ENCODE measurements at places on chromosomes 12 and 14.

- no peak for DNase-seq
These were observed 3.9 kb downstream of the STYX start for GRCh38 chr14:52733824-52734223.

GRCh38 chr14:89284333-89285058 lies 132.5 kb downstream of the FOXN3 start:
- DNase-seq, result no peak

DNA sequence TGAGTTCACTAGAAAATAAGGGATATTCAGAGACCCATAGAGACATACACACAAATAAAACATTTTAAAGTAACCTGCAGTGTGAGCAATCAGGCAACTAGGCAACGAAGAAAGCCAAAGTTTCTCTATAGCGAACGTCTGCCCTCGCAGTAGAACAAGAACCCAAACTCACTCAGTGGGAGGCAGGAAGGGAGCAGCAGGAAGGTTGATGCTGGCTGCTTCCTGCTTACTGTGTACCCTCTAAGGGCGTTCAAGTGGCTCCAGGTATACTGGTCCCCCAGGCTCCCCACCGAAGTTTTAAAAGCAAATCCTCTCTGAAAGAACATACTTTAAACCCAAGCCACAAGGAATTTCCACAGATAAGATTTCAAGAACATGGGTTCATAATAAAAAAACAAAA lies 249.3 kb downstream of the FOXN3 start:
- DNase-seq, result no peak

- no peak for DNase-seq
These were observed 13.9 kb upstream of the PCED1B start for GRCh38 chr12:47065546-47065945.

- DNase-seq, result peak; percentile 14
These were observed 44.5 kb downstream of the FOXA1 start for GRCh38 chr14:37550511-37550910.

GRCh38 chr12:90990611-90991010 lies 14.2 kb downstream of the EPYC start:
- DNase-seq, result no peak

GRCh38 chr12:104143002-104143401 lies 5.0 kb upstream of the NFYB start:
- DNase-seq, result no peak

DNA sequence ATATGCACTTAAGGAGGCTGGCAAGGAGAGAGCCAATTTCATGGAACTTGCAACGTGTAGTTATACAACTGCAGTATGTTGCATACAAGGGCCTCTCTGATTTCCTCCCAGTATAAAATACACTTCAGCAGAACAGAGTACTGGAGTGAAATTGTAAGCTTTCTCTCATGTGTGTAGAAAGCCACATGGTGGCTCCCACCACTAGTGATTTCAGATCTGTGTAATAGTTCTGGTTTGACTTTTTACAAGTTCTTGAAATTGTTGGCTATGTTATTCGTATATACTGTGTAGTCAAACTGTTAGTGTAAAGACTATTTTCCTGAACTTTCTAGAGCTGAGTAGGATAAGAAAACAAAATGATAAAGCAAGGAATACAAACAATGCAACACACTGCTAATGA lies 16.4 kb upstream of the LMO3 start:
- no peak for DNase-seq

- DNase-seq, result no peak
These were observed 31.2 kb upstream of the USP44 start for GRCh38 chr12:95582230-95583058.

DNA sequence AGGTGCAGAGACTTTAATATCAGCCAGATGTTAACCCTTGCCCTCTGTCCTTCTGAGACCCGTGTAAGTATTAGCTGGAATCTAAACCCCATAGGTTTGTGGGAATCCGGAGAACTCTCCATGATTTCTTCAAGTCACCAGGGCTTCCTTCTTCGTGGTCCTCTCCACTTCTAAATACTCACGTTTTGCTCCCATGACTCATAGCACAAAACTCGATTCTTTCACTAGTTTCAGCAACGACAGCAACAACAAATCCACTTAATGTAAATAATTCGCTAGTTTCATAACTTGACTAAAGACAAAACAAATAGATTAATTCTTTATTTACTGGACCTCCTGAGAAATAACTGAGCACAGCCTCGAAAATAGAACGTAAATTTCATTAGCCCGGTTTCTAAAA lies 4.4 kb upstream of the CLEC2A start:
- DNase-seq, result no peak

DNA sequence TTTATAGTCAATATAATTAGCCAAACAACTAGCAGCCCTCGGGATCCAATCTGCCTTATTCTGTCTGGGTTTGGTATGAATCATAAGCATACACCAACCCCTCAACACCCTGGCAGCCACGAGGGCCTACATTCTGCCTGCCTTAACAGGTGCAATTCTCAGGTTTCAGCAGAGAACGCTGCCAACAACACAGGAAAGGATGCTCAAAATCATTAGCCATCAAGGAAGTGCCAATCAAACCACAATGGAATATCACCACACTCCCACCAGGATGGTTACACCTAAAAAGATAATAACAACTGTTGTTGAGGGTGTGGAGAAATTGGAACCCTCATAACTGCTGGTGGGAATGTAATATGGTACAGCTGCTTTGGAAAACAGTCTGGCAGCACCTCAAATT lies 122.8 kb downstream of the TTC7B start:
- DNase-seq, result peak; percentile 62

DNA sequence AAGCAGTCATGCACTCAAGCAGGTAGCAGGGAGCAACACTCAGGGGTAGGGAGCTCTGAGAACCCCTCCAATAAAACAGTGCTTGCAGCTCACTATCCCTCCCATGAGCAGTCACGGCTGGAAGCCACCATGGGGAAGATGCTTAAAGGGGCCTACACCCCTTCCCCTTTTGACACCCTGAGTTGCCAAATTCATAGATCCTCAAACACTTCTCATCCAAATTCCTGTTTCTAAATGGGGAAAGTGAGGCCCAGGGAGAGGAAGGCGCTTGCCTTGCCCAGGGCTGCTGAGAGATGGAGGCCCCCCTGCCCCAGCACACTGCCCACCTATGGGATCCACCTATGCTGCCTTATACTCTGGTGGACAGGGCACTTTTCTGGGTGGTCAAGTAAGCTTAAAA lies 7.2 kb upstream of the ENDOU start:
- no peak for DNase-seq

DNA sequence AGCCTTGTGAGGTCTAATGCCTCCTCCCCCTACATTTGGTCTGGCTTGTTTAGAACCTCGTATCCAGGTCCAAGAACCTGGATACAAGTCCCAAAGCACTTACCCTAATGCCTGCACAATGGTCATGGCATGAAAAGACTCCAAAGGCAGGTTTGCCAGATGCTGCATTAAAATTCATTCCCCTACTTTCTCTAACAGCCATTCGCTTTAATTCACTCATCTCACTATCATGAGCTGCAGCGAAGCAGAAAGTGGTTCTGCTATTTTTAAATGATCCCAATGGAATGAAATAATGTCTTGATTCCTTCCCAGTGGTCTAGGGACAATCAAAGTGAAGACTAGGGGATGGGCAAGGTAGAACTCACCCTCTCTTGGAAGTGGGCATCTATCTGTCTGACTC lies 72.5 kb upstream of the MAX start:
- no peak for DNase-seq

GRCh38 chr14:90613453-90613852 lies 202.8 kb downstream of the TTC7B start:
- DNase-seq, result no peak

DNA sequence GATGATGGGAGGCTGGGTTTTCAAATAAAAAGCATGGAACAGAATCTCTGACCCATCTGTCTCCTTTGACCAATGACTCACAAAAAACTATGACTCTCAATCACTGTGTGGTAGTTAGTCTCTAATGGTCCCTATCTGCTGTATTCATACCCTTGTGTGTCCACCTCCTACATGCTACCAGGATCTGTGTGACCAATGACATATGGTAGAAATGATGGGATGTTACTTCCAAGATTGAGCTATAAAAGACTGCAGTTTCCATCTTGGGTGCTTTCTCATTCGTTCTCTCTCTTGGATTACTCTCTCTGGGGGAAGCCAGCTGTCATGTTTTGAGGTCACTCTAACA lies 144.7 kb upstream of the BTG1 start:
- no peak for DNase-seq

DNA sequence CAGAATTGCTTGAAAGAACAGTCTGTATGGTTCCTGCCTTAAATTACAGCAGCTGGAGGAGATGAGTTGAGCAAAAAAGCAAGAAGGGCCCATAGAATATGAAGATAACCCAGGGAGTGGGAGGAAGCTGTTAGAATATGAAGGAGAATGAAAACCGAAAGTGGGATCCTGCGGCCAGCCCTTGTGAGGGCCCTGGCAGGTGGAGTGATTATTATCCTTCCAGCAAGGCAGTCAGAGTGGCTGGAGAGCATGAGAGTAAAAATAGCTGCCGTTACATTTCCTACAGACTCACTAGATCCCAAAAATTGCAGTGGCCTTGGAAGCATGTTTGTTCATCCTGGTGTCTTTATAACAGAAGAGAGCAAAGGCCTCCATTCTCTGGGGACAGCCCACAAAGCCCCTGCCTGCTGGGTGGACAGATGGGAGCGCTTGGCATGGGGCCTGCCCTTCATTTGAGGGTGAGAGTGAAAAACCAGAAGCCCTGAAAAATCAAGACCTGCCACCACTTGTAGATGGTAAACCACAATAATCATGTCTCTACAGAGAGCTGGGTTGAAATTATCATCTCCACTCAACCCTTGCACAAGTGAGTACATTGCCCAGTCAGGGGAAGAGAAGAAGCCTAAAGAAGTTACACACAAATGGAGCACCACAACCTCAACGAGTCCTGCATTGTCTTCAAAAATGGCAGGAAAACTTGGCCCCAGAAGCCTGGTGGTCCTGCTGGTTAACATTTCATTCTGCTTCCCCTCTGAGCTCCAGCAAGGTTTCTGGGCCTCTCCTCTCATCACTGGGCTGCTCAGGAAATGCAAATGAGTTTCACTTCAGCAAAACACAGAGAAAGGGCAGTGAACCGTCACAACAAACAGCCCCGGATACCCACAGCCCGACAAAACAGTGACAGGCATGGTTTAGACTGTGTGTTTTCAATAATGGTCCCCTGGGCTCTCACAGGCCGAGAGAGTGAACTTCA lies 20.5 kb downstream of the ZDHHC22 start:
- DNase-seq, result no peak

DNA sequence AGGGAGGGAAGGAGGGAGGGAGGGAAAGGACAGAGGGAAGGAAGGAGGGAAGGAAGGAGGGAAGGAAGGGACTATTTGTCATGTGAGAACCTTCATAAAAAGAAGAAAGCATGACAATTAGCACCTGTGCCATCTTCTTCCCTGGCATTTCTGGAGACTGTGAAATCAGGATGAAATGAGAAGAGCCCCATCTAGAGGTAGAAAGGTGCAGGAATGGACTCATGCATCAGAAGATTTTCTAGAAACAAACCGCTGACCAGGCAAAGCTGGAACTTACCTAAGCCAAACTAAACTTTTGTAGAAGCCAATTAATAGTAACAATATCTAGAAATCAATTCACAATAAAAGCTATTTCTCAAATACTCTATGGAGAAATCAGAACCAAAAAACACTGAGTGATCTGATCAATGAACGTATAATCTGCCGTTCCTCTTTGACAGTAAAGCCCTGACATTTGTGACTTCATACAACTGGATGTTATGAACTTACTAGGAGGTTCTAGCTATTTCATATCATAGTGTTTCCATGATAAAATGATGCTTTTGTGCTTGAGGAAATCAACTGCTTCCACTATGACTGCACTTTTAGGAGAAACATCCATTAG lies 24.4 kb upstream of the CRACR2A start:
- DNase-seq, result no peak

GRCh38 chr14:23639891-23640523 lies 3.8 kb downstream of the DHRS2 start:
- DNase-seq, result peak; percentile 41

DNA sequence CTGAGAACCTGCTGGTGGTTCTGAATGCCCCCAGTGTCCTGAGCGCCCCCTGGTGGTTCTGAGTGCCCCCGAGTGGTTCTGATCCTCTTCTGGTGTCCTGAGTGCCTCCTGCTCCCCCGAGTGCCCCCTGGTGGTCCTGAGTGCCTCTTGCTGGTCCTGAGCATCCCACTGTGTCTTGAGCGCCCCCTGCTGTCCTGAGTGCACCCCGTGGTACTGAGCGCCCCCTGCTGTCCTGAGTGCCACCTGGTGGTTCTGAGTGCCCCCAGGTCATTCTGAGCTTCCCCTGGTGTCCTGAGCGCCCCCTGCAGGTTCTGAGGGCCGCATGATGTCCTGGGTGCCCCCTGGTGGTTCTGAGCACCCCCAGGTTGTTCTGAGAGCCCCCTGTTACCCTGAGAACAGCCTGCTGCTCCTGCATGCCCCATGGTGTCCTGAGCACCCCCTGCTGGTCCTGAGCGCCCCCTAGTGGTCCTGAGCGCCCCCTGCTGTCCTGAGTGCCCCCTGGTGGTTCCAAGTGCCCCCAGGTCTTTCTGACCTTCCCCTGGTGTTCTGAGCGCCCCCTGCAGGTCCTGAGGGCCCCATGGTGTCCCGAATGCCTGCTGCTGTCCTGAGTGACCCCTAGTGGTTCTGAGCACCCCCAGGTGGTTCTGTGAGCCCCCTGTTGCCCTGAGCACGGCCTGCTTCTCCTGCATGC lies 1165.4 kb downstream of the TMEM121 start:
- no peak for DNase-seq

- DNase-seq, result no peak
These were observed 337.4 kb upstream of the RGS6 start for GRCh38 chr14:71594821-71595220.

DNA sequence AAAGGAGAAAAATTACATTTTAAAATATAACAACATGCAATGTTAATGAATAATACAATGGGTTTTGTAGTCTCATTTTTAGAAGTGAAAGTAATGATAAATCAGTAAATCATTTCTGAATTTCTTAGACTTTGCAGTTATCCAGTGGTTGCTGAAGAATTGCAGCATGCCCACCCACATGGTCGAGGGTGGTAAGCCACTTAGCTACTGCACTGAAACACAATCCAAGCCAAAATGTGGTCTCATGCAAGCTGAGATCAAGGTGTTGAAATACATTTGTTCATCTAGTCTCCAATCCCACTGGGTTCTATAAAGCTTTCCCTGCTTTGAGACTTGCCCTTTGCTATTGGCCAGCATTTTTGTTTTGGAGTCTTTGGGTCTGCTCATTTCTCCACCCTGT lies 247.9 kb downstream of the NELL2 start:
- no peak for DNase-seq

- DNase-seq, result peak; percentile 66
These were observed 68.9 kb downstream of the SUSD6 start for GRCh38 chr14:69680297-69680696.

DNA sequence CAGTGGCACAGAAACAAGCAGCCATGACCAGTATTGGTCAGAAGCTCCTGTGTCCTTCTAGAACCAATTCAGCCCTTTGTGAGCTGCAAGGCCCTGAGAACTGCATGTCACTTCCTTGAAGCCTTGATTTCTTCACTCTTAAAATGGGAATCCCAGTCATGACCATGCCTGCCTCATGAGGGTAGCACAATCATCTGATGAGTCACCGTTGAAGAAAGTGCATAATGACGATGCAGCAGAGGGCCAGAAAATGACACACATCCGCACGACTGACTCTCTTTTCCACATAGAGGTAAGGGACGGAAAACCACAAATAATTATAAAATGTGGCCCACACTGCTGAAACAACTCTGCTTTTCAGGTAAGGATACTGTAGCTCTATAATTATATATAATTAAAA lies 777.4 kb downstream of the BCL11B start:
- no peak for DNase-seq
